ENCODE measurements at places on chromosomes 2 and 18.

DNA sequence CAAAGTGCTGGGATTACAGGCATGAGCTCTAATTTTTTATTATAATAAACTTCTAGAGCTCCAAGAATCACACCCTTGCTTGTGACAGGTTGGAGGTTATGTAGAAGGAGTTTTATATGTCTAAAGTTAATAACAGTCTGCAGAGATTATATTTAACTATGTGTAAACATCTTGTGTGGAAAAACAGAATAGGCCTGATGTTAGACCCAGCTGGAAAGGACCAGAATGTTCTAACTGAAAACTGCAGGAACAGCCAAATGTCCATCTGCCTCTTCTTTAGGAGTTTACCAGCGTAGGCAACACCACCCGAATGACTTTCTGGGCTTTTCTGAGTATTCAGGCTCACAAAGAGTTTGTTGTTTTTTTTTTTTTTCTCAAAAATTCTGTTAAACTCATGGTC, 67.1 kb upstream of the CDCA7 start:
- DNase-seq: no peak

- DNase-seq: no peak
Observed at GRCh38 chr2:39050109-39050508, 70.7 kb downstream of the SOS1 start.

- peak; percentile 54 for DNase-seq
Observed at GRCh38 chr2:222100704-222101699, 197.8 kb downstream of the PAX3 start.

DNA sequence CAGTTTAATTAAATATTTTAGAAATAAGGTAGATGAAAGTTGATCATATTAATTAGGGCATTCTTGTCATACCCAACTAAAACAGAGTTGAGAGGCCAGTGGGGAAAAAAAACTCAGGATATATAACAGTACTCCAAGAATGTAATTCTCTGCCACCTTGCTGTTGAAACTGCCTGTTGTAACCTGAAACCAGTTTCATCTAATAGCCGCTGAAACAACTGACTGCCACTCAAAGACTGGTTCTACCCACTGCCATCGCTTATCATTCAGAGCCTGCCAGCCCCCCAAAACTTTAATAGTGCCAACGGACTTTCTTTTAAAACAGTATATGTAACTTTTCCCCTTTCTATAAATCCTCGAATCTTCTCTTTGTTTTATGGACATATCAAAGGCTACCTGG, 37.7 kb upstream of the FSIP2 start:
- peak; percentile 7 for DNase-seq

- DNase-seq: no peak
Observed at GRCh38 chr2:134107402-134107801, 146.5 kb upstream of the MGAT5 start.

GRCh38 chr2:178108176-178108575, 4.1 kb upstream of the RBM45 start:
- no peak for DNase-seq

GRCh38 chr2:18980104-18980785, 378.2 kb downstream of the OSR1 start:
- DNase-seq: no peak

DNA sequence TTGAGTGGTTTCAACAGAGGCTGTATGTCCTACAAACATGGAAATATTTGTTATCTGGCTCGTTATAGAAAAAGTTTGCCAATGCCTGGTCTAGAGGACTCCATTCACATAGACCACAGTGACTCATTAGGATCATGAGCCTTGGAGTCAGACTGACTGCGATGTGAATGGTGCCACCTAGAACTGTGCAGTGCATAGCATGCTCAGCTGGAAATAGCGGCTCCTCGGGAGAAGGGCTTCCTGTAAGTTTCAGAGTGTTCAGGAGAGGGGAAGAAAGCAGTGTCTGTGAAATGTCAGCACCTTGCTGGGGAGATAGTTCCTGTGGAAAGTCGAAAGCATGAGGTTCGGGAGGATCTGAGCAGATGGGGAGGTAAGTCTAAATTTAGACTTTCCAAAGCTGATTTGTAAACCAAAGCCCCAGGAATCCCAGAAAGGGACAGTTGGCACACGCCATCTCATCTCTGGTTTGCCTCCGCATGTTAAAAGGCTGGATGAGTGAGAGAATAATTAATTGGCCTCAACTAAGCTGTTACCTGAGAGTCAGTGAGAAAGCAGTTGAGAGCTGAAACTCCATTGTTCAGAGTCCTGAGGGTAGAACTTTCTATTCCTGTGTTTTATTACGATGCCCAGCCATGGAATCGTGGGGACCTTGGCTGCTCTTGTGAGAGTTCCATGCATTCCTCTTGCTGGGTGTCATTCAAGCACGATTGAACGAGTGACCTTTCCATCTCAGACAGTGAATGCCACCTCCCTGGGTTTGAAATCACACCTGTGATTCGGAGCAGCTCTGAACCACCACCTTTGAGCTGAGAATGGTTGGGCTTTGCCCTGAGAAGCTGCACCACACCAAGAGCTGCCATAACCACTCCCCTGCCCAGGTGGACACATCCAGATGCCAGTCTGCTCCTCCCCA, 99.5 kb downstream of the MAPK4 start:
- no peak for DNase-seq

DNA sequence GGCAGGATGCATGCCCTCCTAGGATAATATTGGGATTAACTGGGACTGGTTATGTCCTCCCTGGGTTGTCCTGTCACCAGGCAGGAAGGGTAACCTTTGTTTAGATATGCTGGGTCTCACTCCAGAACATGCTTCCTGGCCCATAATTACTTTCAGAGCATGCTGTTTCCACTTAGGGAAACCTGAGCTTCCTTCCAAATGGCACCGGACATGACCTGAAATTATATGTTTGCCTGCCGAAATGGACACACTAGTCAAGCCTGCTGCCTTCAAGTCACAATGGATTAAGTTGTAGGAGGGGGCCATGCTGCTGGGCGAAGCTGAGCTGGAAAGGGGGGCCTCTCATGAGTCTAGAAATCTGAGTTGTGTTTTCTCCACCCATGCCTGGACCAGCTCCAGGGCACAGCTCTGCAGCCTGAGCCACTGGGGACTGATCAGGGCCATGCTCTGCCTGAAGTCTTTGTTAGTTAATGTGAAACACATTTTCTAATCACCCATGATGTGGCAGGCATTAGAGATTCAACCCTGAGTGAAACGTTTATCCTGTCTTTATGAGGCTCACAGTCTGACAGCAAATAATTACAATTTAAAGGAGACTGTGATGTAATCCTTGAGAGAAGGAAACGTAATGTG, 273.3 kb downstream of the TNS1 start:
- DNase-seq: peak; percentile 74

DNA sequence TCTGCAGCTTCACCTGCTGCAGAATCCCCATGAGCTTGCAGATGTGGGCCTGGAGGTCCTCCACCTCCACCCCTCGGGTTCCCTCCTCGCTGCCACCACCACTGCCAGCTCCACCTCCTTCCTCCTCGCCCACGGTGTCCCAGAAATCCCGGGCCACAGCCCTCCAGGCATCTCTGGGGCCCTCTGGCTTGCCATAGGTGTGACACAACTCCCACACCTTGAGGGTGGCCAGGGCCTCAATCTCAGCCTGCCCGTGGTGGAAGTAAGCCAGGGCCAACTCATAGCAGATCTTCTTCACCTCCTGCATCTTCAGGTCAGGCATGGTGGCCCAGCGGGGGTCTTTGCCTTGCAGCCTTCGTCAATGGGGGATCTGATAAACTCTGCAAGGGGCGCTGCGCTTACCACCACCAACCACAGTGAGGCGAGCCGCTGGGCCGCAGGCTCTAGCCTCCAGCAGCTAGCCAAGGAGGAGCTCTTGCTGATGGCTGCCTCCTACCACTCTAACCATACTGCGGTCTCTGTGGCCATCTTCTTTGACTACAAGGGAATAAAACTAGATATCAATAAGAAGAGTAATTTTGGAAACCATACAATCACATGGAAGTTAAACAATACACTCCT, 36.1 kb upstream of the ANKRD62 start:
- DNase-seq: no peak
